Uterus (tissue), 4 donors: ENCODE measurements at places on chromosomes 3 and 15. TPM values are rescaled to one million over a fixed set of nuclear protein-coding genes. Genes with fewer than 3 reads are reported as not detected.

The CD86 gene
- total RNA-seq, result 2.4 TPM

- DNase-seq, result no peak
- H3K4me1 ChIP-seq, result no peaks in the 10 kb centered on the region
- H3K27ac ChIP-seq, result no peak overlapping the region
- no peaks in the 10 kb centered on the region for H3K27me3 ChIP-seq
- no peaks in the 10 kb centered on the region for H3K36me3 ChIP-seq
Measured at GRCh38 chr15:27062951-27063350, 92.0 kb downstream of the GABRG3 start.

The CNTN4 gene
- 2.6 TPM for total RNA-seq

The FSIP1 gene
- 0.77 TPM for total RNA-seq
